Right ventricle myocardium inferior (tissue), 1 donor: ENCODE measurements at places on chromosomes 5 and 9. TPM values are rescaled to one million over a fixed set of nuclear protein-coding genes. Genes with fewer than 3 reads are reported as not detected.
A peak's percentile ranks its signal among the peaks of the same experiment; 100 is the strongest.

GRCh38 chr5:180193749-180194375 lies 15.1 kb downstream of the RASGEF1C start:
- no peak for DNase-seq

DNA sequence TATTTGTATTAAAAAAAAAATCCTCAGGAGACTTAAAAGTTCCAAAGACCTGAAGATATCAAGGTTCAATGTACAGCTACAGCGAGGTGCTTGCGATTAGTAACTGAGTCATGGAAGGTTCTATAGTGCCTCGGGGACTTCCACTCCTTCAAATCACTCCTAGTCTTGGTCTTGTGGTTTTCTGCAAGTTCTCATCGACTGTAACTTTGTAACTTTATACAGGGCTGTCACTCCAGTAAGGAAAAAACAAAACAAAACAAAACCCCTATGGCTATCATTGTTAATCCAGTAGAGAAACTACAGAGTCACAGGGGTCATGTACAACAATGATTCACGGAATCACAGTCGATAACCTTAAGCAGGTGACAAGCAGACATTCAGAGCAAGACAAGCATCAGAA lies 39.8 kb upstream of the SELENOP start:
- no peak for DNase-seq

DNA sequence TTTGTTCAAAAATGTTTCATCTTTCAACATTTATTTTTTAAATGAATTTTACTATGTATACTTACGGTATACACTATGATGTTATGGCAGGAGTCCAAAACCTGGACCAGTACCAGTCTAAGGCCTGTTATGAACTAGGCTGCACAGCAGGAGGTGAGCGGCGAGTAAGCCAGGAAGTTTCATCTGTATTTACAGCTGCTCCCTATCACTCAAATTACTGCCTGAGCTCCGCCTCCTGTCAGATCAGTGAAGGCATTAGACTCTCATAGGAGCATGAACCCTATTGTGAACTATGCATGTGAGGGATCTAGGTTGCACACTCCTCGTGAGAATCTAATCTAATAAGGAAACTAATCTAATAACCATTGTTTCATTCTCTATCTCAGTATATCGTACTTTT lies 715.5 kb upstream of the PTPRD start:
- no peak for DNase-seq

GRCh38 chr5:27311544-27311943 lies 273.2 kb upstream of the CDH9 start:
- DNase-seq = no peak

- no peak for DNase-seq
These were observed 43.7 kb downstream of the MCTP1 start for GRCh38 chr5:95241161-95241560.

GRCh38 chr5:35863159-35863558 lies 6.5 kb downstream of the IL7R start:
- no peak for DNase-seq

GRCh38 chr9:133636902-133637301 lies 739 bp downstream of the DBH start:
- DNase-seq = peak; percentile 64

- no peak for DNase-seq
These were observed 1577.3 kb upstream of the C9orf72 start for GRCh38 chr9:29150606-29151005.

DNA sequence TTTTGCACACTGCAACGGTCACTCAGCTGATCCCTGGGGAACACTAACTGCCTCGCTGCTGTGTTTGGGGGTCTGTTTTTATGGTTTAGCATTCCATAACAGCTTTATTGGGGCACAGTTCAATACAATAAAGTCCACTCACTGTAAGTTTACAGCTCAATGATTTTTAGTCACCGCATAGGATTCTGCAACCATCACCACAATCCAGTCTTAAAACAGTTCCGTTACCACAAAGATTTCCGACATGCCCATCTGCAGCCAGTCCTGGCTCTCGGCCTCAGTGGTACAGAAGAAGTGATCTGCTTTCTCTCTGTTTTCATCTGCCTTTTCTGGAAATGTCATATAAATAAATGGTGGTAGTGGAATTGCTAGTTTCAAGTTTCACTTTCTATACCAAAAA lies 23.6 kb downstream of the OR2V2 start:
- no peak for DNase-seq

DNA sequence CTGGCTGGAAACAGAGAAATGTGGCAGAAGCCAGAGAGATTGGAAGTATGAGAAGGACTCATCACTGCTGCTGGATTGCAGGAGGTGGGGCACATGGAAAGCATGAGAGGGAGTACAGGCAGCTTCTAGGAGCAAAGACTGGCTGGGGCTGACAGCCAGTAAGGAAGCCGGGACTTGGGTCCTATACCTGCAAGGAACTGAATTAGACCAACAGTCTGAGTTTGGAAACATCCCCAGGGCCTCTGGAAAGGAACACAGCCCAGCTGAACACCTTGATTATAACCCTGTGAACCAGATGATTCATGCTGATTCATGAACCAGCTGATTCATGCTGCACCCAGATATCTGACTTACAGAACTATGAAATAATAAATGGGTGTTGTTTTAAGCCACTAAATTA lies 93.4 kb downstream of the OSTF1 start:
- no peak for DNase-seq

GRCh38 chr5:160333721-160334120 lies 21.4 kb upstream of the CCNJL start:
- no peak for DNase-seq

- no peak for DNase-seq
These were observed 10.9 kb upstream of the NDFIP1 start for GRCh38 chr5:142097681-142098080.

DNA sequence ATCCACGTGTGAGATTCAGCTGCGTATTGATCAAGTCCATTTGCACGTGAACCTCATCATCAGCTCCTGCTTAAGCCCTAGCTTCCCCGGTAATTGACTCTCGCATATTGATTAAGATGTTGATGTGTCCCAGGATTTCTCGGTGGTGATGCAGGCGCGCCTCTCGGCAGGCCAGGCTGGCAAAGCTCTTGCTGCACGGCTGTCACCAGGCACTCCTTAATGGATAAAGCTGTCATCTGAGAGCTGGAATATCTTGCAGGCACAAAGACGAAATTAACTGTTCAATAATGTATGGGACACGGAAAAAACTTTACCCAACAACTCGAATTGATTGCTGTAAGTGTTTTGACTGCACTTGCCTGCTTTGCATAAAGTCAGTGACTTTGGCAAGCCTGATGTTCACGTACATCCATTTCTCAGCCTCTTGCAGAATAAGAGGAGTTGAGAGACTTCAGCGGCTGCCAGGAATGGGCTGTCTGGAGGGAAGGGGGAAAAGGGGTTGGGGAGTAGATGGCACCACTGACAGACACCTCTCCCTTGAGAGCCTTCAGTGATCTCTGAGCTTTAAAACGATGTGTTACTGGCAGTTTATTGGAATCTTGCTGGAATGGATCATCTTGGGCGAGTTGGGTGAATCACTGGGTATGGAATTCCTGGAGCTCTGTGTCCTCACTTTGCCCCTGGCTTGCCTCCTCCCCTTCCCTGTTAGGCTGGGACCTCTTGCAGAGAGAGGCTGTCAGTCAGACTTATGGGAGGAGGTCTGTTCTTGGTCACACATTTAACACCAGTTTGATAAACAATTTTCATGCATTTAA lies 650.3 kb downstream of the CCDC171 start:
- no peak for DNase-seq

The HTR4 gene
- 0.22 TPM for total RNA-seq

The NTRK2 gene
- 8.2 TPM for total RNA-seq

The SPINK6 gene
- total RNA-seq = not detected
